ENCODE measurements at places on chromosomes 5 and 9.

DNA sequence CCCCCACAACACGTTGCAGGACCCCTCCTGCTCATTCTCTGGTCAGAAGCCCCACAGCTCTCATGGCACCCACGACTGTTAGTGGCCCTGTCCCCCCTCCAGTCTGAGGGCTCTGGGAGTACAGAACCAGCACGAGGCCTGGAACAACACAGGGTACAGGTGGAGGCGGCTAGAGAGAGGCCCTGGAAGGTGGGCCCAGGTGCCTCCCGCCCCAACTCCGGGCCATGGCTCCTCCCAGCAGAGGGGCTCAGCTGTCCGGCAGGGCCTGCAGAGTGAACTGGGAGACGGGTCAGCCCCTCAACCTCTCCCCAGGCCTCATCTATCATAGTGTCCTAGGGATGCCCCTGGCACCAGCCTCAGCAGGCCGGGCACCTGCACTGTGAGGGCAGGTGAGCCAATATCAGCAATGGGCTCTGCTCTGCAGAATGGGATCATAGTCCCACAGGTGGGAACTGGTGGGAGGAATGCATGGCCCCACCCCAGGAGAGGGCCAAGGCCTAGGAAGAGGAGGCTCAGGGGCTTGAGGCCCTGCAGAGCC lies 58.6 kb downstream of the BARX1 start:
- DNase-seq = no peak

GRCh38 chr5:151497391-151498002 lies 50.1 kb downstream of the SLC36A1 start:
- DNase-seq = no peak

GRCh38 chr5:96214442-96215197 lies 218.4 kb downstream of the PCSK1 start:
- no peak for DNase-seq

GRCh38 chr5:58918021-58918729 lies 335.3 kb downstream of the RAB3C start:
- DNase-seq = no peak

- no peak for DNase-seq
Measured at GRCh38 chr5:83450967-83451248, 20.6 kb upstream of the VCAN start.

DNA sequence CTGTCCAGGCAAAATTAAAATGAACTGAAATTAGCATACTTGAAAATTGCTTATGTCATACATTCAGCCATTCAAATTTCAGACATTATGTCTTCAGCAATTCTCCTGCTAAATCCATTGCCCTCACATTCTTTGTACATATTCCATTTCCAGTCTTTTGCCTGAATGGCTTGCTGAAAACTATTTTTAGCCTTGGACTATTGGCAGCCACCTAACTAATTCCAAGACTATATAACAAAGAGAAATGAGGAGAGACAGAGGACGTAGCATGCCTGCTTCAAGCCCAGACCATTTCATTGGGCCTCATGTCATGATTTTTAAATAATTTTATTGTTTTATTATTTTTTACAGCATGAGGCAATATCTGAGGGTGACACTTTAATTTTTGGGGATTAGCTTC lies 100.3 kb downstream of the MRPS30 start:
- no peak for DNase-seq

DNA sequence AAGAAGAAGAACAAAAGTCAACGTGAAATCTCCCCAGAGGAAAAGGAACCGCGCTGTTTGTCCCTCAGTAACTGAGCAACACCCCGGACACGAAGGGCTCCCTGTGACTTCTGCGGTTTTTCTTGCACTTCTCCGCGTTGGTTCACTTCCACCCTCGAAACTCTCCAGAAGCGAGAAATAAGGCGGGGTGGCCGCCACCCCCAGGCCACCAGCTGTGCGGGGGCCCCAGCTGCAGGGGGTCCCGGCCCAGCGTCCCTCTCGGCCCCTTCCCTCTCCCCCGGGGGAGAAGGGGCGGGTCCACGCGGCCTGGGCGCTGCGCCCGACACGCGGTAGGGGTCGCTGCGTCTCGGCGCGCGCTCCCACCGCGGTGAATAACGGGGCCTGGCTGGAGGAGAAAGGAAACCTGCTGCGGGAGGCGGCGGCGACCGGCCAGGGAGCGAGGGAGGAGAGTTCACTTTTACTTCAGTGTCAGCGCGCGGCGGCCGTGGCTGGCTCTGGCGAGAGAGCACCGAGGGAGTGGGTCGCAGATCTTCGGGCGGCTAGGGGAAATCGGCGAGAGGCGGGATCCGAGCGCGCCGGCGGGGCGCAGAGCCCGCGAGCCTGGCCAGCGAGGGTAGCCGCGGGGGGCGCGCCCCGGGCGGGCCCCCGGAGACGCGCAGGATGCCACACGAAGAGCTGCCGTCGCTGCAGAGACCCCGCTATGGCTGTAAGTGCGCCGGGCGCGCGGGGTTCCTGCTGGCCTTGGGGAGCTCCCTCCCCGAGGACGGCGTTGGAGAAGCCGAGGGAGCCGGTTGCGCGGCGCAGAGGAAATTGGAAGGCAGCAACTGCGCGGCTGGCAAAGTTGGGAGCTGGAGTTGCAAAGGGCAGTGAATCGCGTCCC lies at the start of gene IQGAP2:
Gene IQGAP2 (plus strand): TSS at position 400 of the 880 bp plus-strand sequence. CDS start 261 bp downstream, at position 661.
- DNase-seq = peak; percentile 54

DNA sequence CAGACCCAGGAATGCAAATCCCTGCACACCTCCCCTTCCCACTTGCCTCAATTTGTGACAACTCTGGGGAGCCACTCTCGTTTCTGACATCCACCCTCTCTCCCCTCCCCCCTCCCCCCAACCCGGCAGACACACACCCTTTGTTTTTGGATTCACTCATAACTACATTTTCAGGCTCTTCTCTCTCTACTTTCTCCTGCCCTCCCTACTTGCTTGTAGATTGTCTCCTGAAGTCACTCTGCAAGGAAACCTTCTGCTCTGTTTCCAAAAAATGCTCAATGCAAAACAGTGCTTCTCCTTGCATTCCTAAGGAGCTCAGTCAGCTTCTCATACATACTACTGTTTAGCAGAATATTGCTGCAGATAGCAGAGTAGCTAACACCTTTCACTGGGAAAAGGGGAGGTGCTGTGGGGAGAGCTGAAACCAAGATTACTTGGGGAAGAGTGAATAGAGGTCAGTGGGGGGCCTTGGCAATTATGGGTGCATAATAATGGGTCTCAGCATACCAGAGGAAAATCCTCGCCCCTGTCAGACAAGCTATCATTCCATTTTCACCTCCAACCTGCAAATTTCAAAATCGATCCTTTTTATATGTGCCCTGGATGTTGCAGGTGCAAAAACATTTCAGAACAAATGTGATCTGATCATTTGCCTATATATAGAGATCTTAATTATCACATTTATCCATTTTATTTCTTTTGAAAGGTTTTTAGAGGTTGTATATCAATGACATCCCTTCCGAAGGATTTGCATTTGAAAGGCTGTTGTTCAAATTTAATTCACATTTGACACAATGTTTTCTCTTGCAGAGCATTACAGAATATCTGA lies 1860.7 kb upstream of the WWC1 start:
- DNase-seq = no peak

Measured in activated CD4-positive, alpha-beta T cell treated with anti-CD3 and anti-CD28 coated beads for 24 hours (primary cell).